ENCODE measurements at places on chromosomes 2 and 18.

DNA sequence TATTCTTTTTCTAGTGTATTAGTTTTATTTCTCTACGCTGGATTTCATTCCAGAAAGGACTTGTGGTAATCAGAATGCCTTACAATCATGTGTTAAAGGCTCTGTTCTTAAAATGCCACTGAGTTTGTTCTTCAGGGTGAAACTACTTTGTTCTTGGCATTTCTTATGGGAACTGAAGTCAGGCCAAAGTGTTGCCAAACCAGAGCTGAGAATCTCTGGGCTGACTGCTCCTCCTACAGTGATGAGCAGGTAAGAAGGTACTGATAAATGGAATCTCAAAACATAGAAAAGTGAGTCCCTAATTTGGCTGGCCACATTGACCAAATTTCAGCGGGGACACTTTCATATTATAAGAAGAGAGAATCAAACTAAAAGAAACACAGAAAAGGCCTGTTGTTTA, 55.1 kb upstream of the ZNF397 start:
- no peak for DNase-seq

DNA sequence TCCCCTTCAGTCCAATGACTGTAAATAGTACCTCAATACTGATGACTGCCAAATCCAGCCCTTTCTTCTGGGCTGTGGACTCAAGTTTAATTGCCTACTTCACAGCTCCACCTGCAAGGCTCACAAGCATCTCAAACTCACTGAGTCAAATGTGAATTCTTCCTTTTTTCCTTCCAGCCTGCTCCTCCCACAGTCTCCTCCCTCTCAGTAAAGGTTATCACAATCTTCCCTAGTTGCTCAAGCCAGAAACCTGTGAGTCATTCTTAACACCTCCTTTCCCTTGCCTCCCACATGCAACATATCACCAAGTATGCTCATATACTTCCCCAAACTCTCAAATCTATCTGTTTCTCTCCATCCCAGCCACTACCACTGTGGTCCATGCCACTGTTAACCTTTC, 3.7 kb upstream of the MFSD6 start:
- DNase-seq: peak; percentile 61

- no peak for DNase-seq
These were observed 39.1 kb upstream of the LGALSL start for GRCh38 chr2:64414736-64415435.

- DNase-seq: peak; percentile 28
These were observed 11.4 kb downstream of the THNSL2 start for GRCh38 chr2:88181511-88181910.

DNA sequence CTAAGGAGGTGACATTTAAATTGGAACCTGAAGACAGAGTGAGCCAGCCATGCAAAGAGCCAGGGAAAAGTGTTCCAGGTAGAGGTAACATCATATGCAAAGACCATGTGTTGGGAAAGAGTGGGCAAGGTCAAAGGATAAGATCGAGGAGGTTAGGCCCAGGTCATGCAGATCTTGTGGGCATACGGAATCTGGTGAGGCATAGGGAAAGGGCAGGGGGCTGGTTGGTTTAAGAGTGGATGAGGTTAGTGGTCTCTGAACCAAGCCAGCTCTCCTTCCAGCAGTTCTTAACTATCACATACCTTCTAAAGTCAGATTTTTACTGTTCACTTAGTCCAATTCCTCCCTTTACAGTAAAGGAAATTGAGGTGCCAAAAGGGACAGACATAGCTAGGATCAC, 3.0 kb downstream of the ANKRD53 start:
- no peak for DNase-seq

Measured in common myeloid progenitor, CD34-positive (primary cell).